CD4-positive, alpha-beta T cell treated with Interleukin-1 beta for 1 hour (primary cell): ENCODE measurements at places on chromosomes 16 and 17.

DNA sequence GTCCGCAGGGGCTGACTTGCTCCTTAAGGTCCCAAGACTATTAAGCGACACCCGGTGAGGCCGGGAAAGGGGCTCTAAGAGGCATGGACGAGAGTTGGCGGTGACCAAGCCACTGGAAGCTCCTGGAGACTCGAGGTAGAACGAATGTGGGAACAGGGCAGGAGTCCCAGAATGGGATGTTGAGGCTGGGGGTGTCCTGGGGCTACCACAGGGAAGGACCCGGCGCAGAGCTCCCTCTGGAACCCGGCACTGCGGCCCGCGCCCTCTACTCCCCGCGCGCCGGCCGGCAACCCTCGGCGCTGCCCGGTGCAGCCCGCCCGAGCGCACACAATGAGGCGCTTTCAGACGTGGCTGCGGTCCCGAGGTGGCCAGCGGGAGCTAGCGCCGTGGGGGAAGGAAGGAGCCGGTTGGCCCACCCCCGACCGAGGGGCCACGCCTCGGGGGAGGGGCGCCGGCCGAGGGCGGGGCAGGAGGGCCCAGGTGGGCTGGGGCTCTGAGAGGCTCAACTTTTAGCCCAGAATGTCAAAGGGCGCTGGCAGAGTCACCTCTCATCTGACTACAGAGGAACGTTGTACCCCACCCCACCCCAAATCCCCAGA lies at the start of gene CHST6:
TSS of gene CHST6 (minus strand) at position 366 of the 599 bp plus-strand sequence. CDS start 15,613 bp downstream, outside the sequence.
- peak; percentile 31 for DNase-seq

GRCh38 chr16:14487579-14487978 lies 142.5 kb downstream of the PARN start:
- no peak for DNase-seq

GRCh38 chr17:77428020-77428748 lies 287.4 kb downstream of the SEC14L1 start:
- DNase-seq, result no peak

- DNase-seq, result no peak
Measured at GRCh38 chr17:75684924-75685323, 17.8 kb downstream of the SAP30BP start.
